ENCODE measurements at places on chromosomes 1 and 21. TPM values are rescaled to one million over a fixed set of nuclear protein-coding genes. Genes with fewer than 3 reads are reported as not detected.

DNA sequence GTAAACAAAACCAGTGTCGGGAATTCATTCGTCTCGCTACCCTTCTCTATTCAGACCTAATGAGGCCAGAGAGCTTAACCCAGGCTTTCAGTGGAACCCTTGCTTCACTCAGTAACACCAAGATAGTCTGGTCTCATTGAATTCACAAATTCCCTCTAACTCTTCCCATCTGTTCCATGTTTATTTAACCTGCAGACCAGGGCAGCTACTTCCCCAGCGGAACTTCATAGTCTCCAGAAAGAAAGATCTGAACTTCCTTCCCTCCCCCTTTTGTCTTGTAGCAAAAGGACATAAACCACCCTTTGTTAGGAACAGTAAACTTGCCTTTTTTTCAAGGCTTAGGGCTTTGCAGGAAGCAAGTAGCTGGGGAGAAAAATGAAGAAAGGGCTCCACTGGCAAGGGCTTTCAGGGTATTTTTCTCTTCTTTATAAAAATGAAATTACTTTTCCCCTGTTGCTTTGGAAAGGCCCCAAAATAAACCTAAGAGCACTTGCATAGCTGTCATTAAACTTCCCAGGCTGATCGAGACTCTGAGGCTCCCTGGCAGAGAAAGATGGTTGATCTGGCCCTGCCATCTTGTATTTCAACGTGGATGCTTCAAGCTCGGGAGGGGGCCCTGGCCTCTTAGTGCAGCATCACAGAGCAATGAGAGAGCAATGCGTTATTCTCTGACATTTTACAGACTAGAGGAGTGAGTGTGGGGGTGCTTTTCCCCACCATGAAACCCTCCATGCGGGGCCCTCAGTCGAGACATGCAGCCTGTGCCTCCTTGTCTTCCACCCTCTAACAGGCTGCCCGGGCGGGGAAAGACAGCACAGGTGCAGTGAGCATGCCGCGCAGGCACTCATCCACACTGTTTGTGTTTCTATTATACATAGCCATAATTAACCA is 30.0 kb downstream of the MIS18A start:
- DNase-seq: no peak

The MAP7D1 gene
- total RNA-seq: 271 TPM

The REG4 gene
- not detected for total RNA-seq

The ADAMTS5 gene
- 10.1 TPM for total RNA-seq

- peak; percentile 70 for DNase-seq
These were observed 598.5 kb upstream of the USP24 start for GRCh38 chr1:55813618-55814017.

Data from LHCN-M2 (cell line).